ENCODE measurements at places on chromosomes 1 and 21. TPM values are rescaled to one million over a fixed set of nuclear protein-coding genes. Genes with fewer than 3 reads are reported as not detected.

AVPR1B gene
- total RNA-seq, result not detected

DNA sequence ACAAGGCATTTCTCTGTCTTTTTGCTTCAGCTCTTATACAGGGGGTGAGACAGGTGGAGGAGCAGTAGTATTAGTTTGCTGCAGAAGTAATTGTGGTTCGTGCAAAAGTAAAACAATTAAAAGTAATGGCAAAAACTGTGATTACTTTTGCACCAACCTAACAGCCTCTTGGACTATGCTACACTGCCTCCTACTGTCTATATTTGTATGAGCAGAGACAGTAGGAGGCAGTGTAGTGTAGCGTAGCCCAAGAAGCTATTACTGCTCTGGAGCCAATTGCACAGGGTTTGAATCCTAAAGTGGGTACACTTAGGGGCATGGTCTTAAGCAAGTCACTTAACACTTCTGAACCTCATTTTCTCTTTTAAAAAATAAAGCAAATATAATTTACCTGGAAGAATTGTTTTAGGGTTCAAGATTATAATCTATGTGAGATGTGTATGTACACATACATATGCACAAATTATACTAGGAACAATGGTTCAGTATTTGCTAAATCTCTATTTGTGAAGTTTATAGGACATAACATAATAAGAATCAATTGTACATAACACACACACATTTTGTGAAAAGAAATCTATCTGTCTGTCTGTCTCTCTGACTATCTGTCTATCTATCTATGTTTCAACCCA, 103.8 kb downstream of the BRINP3 start:
- no peaks in the 10 kb centered on the region for H3K27me3 ChIP-seq
- H3K4me1 ChIP-seq, result no peaks in the 10 kb centered on the region
- peak; percentile 57 for DNase-seq
- no peaks in the 10 kb centered on the region for H3K36me3 ChIP-seq
- no peak overlapping the region for H3K27ac ChIP-seq

NBPF4 gene
- not detected for total RNA-seq

SHE gene
- total RNA-seq, result not detected

TRIM67 gene
- not detected for total RNA-seq

SNIP1 gene
- 15.4 TPM for total RNA-seq

DNA sequence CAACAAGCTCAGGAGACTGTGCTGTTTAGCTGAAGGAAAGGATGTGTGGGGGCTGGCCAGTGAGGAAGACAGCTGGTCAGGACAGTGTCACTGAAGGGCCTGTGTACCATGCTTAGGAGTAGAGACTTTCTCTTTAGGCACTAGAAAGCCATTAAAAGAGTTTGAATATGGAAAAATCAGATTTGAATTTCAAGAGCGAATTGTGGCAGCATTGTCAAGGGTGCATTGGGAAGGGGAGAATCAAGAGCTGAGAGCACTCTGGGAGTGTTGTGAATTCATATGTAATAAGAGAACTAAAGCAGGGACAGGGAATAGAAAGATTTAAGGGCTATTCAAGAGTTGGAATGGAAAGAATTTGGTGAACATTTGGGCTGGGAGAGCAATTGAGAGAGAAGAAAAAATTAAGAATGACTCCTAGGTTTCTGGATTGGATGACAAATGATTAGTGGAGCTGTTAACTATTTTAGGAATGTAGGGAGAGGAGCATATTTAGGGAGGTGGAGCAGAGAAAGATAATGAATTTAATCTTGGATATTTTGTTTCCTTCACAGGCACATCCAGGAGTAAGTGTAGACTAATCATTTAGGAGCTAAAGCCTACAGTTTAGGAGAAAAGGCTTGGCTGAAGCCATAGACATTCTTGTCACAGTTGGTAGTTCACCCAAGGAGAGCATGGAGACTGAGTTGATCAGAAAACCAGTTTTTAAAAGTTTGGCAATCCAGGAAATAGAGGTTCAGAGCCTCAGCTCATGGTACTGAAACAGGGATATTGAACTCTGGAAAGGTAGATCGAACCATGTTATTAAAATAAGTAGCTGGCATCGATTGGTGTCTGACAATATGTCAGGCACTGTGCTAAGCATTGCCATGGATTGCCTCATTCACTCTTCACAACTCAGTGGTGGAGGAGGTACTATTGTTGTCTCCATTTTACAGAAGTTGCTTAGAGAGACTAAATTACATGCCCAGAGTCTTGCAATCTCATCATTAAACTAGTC, 23.1 kb upstream of the TOR3A start:
- no peaks in the 10 kb centered on the region for H3K27me3 ChIP-seq
- H3K4me3 ChIP-seq, result no peak overlapping the region
- H3K27ac ChIP-seq, result no peak overlapping the region
- H3K4me1 ChIP-seq, result no peaks in the 10 kb centered on the region

GRCh38 chr1:224348137-224348536, 8.5 kb upstream of the CNIH4 start:
- no peaks in the 10 kb centered on the region for H3K4me1 ChIP-seq
- no peak overlapping the region for H3K27ac ChIP-seq
- no peaks in the 10 kb centered on the region for H3K36me3 ChIP-seq
- H3K4me3 ChIP-seq, result no peak overlapping the region
- H3K27me3 ChIP-seq, result no peaks in the 10 kb centered on the region
- no peak for DNase-seq

DNA sequence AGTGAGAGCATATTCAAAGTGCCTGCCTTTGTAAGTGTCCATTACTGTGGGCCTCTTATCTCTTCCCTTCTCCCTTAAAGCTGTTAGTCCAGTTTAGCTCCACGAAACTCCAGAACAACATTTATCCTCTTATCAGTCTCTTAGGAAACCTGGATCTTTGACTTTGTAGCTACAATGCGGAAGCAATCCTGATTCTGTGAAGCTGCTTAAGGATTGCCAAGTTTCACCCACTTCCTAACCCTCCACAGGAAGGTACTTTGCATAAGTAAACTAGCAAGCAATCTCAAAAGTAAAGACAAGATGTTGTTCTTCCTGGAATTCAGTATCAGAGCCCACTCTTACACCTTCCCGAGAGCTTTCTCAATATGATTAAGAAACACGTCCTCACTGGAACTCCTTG, 164.9 kb upstream of the USP25 start:
- peaks cover 33% of the 10 kb centered on the region for H3K4me1 ChIP-seq
- H3K4me3 ChIP-seq, result no peak overlapping the region
- H3K27me3 ChIP-seq, result no peaks in the 10 kb centered on the region
- H3K27ac ChIP-seq, result no peak overlapping the region

CACNA1S gene
- total RNA-seq, result 0.12 TPM

DNA sequence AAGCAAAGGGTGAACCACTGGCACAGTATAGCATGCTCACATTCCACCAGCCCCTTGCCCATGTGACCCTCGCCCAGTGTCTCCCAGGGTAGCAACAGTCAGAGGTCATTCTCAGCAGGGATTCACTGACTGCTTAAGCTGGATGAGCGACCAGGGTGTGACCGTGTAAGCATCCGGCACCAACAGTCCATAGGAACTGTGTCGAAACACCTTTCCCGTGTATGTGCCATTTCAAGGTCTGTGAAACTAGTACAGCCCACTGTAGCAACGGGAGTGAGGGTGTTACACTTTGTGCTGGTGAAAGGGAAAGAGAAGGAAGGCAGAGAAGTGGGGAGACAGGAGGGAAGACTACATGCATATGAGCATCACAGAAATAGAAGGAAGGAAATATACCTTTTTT, 10.8 kb downstream of the PIK3C2B start:
- H3K36me3 ChIP-seq, result no peaks in the 10 kb centered on the region
- H3K4me1 ChIP-seq, result peaks cover 34% of the 10 kb centered on the region
- H3K27me3 ChIP-seq, result no peaks in the 10 kb centered on the region
- H3K4me3 ChIP-seq, result no peak overlapping the region
- DNase-seq, result no peak
- H3K27ac ChIP-seq, result no peak overlapping the region

DNA sequence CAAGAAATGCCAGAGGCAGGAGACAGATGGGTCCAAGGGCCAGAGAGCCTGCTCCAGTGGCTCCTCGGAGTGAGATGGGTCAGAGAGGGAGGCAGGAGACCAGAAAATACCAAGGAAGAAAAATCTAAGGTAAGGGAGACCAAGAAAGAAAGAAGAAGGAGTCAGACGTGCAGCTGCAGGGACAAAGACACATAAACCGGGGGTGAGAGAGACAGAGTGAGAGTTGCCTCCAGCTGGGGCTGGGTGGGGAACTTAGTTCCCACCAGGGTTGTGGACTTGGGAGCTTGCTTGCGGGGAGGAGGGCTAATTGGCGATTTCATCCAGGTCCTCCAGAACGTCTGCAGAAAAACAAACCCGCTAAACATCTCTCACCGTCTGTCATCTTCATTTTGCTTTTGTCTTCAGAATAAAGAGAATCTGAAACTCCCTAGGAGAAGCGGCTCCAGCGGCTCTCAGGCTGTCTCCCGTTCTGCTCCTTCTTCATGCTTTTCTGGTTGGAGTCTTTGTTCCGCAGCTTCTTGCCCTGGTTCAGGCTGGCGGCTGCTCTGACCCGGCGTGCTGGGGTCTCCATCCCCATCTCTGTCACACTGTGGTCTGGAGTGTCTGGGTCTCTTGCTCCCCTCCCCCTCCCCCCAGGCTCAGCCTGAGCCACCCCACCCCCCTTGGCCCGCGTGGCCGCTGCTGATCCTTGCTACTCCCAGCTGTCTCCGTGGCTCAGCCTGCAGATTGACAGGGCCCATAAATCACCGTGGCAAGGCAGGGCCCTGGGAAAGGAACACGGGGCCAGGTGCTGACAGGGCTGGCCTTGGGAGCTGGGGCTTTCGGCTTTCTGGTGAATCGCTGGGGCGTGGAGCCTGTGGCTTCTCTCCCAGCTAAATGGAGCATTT, 66.6 kb downstream of the UBIAD1 start:
- no peaks in the 10 kb centered on the region for H3K27me3 ChIP-seq
- no peaks in the 10 kb centered on the region for H3K36me3 ChIP-seq
- DNase-seq, result peak; percentile 65
- H3K4me3 ChIP-seq, result no peak overlapping the region

DNA sequence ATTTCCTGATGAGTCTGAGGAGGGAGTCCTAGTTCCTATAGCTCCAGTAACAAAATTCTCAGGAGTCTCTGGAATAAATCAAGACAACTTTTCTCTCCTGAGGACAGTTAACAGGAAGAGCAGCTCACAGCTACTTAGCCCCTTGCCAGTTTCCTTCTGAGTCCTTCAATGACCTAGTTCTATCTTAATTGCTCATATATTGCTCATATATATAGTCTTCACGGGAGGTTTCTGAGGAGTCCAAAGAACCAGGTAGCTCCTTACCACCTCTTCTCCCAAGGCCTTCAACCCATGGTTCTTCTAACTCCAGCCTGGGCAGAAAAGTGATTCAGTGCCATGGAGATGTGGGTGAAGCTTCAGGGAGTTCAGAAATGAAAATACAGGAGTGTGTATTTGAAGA, 4.6 kb downstream of the AMIGO1 start:
- no peak overlapping the region for H3K4me3 ChIP-seq
- H3K36me3 ChIP-seq, result no peaks in the 10 kb centered on the region
- no peak for DNase-seq
- H3K27ac ChIP-seq, result no peak overlapping the region

- H3K4me1 ChIP-seq, result no peaks in the 10 kb centered on the region
- no peaks in the 10 kb centered on the region for H3K36me3 ChIP-seq
- no peak overlapping the region for H3K4me3 ChIP-seq
- H3K27me3 ChIP-seq, result no peaks in the 10 kb centered on the region
Measured at GRCh38 chr1:226882187-226882586, 11.8 kb downstream of the PSEN2 start.

DNA sequence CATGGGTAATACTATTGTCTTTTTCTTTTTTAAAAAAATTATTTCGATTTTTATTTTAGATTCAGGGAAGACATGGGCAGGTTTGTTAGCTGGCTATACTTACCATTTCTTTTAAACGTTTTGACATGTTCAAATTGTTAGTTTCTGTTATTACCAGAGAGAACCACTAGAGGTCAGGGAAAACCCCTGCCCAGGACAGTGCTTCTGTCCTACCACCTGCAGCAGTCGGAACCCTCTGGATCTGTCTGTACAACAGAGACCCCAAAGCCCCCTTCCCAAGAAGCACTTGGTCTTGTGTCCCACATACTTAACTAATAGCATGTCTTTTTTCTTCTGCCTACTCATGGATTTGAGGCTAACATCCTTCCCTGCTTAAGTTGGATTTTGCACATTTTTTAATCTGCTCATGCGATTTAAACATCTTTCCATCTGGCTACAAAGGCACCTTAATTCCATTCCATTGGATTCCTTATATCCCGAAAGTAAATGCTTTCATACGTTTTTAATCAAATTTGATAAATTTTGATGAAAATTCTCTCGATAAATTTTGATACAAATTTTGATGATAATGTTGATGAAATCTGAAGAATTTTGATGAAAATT, 10.0 kb upstream of the C1orf115 start:
- peak; percentile 68 for DNase-seq
- H3K27ac ChIP-seq, result no peak overlapping the region
- no peak overlapping the region for H3K4me3 ChIP-seq
